ENCODE measurements at places on chromosomes 7 and 10.

DNA sequence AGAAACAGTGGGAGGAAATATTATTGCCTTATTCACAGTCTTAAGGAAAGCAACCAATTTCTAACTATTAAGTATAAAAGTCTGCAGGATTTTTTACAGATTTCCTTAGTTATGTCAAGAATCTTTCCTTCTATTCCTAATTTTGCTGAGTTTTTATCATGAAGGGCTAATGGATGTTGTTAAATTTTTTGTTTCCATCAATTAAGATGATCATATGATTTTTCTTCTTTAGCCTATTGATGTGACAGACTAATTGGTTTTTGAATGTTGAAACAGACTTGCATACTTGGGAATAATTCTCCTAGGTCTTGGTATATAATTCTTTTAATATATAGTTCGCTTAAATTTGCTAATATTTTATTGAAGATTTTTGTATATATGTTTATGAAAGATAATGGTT lies 569.1 kb upstream of the KCND2 start:
- DNase-seq, result no peak

GRCh38 chr7:7261863-7262262 lies 79.5 kb downstream of the C1GALT1 start:
- DNase-seq, result no peak

DNA sequence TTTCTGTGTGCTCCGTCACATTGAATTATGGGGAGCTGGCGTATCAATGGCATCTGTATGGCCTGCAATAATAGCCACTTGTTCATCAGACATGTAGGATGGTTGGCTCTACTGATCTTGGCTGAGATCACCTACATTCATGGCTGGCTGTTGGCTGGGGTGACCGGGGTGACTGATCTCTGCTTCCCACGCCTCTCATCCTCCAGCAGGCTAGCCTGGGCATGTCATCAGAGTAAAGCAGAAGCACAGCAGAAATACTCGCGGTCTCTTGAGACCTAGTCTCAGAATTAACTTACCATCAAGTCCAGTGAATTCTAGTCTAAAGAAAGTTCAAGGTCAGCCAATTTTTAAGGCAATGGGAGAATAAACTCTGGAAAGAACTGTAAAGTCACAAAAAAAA lies 257.7 kb upstream of the GLI3 start:
- DNase-seq, result no peak

DNA sequence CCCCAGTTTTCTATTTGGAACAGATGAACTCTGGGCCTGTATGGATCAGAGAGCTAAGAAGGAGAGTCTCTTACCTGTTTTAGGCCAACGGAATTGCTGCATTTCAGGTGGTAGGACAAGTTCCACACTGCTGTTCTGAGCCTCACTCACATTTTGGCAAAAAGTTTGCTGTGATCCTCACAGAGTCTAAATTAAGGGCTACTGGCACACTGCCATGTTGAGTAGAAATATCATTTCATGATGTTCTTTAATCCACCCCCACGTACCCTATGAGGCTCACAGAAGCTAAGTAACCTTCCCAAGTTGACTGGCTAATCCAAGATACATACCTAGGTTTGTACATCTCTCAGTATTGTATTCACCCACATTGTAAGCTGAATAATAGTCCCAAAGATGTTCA lies 447.2 kb downstream of the INHBA start:
- no peak for DNase-seq

- no peak for DNase-seq
Observed at GRCh38 chr7:127546313-127546712, 39.1 kb downstream of the GCC1 start.

DNA sequence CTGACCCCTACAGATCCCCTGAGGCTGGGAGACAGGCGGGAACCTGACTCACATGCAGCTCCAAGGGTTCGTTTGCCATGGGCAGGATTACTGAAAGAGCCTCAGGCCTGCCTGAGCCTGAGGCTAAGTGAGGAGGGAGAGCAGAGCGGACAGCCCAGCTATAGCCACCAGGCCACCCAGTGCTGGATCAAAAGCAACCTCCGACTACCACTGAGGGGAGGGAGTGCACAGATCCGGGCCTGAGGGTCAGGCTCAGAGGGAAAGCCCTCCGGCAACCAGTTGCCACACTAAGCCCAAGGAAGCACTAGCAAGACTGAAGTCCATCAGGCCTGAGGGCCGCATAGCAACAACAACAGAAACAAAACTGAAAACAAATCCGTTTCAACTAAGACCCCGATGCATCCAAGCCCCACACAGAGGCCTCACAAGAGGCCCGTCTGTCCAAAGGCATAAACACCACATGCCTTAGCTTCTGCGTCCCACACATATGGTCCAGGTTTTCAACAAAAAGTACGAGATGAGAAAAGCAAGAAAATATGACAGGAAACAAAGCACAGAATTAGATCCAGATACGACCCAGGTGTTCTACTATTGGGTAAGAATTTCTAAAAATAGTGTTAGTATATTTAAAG lies 92.5 kb upstream of the VIPR2 start:
- DNase-seq, result no peak

DNA sequence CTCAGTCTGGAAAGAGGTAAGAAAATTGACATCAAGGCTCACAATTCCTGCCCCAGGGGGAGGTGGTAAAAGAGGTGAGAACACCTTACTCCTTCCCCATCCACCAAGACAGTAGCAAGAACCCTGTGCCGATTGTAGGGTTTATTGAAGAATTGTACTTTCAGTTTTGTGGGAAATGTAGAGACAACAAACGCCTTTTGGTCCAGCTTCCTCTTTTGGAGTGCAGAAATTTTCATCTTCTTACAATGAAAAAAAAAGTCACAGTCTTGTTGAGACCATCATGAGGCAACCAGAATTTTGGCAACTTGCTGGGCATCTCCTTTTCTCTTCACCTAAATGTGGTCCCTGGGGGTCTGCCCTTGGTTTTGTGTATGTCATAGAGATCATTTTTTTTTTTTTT lies 217.7 kb downstream of the TMEM178B start:
- DNase-seq, result no peak

DNA sequence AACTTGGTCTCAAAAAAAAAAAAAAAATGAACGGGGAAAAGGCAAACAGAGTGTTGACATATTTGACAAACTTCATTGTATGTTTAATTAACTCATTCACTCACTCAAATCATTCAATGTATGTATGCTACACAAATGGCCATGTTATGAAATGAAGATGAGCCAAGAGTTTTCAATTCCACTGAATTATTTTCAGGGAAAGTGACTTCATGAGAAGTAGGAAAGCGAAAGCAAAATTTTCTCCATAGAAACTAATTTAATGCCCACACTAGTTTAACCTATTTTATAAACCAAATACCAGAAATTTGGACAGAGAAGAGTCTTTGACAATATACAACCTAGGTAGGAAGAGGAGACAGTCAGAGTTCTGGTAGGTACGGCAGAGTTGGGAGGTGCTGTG lies 119.5 kb downstream of the HIPK2 start:
- DNase-seq, result no peak

- no peak for DNase-seq
Observed at GRCh38 chr7:12570534-12571461, at the start of gene SCIN. Gene SCIN (plus strand): TSS chr7:12570720. CDS start chr7:12570787, 67 bp downstream.

GRCh38 chr10:30158325-30158960 lies 99.1 kb upstream of the JCAD start:
- DNase-seq, result no peak

DNA sequence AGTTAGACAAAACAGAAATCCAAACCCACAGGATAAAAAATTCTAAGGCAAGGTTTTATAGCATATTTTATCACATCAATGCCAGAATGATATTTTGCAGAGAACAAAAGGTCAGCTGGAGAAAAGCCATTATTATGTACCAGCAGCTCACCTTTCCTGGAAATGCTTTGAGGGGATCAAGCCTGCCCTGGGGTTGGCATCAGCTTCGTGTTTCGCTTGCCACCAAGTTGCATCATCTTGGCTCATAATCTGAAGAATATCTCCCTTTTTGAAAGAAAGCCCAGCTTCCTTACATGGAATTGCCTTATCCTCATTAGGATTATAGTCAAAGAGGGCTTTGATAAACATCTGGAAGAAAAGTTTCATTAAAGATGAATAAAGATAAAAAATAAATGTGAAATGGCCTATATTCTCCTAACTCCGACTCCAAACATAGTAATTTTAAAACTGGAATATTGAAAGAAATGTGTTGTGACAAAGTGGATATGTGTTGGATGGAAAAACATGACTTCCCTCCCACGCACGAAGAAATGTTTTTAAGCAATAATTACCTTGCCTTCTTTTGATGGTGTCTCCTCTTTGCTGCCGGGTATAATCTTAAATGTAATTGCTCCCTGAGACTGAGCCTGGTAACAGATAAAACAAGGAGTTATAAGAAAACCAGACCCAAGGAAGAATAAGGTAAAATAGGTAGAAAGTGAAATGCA lies 121.3 kb upstream of the ODAD2 start:
- no peak for DNase-seq

DNA sequence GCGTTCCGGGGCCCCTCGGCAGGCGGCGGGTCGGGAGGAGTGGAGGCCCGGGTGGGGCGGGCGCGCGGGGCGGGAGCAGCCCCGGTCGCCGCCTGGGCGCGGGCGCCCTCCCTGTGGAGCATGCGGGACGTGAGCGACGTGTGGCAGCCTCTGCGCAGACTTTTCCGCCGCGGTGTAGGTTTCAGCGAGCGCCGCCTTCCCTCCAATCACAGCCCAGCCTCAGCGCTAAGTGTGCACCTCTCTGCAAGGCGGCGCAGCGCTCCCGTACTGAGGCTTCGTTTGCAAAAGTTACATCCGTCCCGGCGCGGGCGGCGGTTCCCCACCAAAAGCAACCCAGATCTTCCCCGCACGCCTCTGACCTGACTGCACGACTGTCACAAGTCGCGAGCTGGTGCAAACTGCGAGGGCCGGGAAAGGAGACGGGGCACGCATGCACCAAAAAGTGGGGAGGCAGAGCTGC lies 1.2 kb upstream of the PFKFB3 start:
- DNase-seq, result peak; percentile 60

DNA sequence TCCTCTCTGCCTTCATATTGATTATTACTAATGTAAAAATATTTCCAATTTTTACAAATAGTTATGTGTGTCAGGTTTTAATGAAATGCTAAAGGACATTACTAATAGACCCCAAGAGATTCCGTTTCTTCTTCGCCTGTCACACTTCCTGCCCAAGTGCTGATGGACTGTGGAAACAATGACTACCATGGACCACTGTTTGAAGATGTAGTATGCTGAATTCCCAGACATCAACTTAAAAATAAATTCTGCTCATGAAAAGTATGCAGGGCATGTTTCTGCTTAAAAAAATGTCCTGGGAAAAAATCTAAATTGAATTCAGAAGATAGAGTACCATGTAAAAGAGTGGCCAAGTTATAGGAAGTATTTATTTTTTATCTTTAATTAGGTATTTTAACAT lies 52.1 kb downstream of the ST7 start:
- no peak for DNase-seq

DNA sequence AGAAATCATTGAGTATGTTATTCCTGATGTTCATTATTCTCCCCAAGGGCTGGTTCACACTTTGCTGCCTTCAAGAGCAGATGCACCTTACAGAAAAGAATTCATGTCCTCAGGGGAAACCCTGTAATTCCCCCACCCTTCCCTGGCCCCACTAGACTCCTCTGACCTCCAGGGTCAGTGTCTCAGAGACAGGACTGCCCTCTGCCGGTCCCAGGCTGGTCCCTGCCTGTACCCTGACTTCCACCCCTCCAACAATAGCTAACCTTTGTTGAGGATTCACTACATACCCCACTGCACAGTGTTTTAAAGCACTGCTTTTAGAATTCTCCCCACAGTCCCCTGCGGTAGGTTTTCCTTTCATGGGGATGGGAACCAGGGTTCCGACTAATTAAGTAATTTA lies 4.4 kb upstream of the SEPHS1 start:
- DNase-seq, result no peak

- DNase-seq, result no peak
Observed at GRCh38 chr10:21048068-21048467, 151.0 kb upstream of the NEBL start.

DNA sequence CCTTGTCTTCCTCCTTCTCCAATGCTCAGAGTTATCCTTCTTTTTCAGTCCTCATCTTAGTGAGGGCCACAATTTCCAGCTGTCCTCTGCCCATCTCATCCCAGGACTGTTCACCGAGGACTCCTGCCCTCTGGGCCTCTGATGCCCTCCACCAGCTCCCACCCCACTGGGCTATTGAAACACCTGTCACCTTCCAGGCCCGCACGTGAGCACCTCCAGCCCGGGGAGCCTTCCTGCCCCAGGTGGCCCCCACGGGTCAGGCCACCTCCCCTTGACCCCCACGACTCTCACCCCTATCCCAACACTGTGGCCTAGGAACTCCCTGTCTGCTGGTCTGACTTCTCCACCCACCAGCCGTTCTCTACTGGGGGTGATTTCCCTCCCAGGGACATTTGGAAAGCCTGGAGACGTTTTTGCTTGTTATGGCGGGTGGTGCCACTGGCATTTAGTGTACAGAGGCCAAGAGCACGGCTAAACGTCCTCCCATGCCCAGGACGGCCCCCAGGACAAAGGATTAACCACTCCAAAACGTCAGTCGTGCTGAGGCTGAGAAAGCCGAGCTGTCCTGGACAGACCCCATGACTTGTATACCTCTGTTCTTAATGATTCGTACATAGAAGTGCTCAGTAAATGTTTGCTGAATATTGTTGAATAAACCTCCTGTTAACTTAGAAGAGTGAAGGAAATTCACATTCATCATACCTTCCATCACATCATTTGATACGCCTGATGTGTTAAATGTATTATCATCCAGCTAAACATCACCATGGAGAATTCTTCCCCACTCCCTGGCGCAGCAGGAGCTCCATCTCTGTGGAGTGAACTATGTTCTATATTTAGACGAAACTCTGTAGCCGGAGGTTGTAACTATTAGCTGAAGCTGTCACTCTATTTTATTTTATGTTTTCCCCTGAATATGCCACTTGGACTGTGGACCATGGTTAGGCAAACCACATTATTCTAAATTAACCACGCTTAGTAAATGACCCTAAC lies 270.1 kb upstream of the SHH start:
- DNase-seq, result no peak

DNA sequence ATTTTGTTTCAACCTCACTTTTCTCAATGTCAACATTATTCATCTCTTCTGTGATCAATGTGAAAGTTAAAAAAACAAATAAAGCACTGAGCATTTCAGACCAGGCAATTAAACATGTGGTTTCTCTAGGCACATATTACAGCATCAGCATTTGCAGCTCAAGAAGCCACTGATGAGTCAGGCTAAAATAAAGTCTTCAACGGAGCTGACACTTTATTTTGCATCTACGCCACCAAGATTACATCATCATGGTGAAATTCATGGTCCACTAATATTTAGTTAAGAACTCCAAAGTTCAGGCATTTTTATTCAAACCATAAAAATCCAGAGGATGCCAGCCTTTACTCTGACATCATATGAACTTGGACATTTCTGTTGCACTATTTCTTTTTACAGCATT lies 33.0 kb downstream of the MAGI2 start:
- DNase-seq, result no peak

- DNase-seq, result no peak
Observed at GRCh38 chr7:130649004-130649790, 19.4 kb downstream of the COPG2 start.
